Activated naive CD4-positive, alpha-beta T cell treated with anti-CD3 and anti-CD28 coated beads, Interleukin-2, amount 10 ng/mL, durations not matched to agents 7 days and 5 days (primary cell): ENCODE measurements at places on chromosomes 2 and 18.

DNA sequence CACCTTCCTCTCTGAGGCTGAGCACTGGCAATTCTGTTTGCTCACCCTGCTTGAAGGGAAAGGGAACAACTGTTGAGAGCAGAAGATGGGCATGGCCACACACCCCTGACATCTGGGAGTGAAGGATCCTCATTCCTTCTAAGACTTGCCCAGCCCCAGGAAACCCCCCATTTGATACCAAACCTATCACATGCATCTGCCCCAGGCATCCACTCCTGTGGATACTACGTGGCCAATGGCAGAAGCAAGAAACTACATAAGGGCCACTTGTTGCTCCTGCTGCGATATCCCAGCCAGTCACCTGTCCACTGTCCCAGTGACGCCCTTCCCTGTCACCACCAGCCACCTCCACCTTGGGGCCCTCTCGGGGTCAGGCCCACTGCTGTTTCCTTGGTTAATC lies 185.2 kb downstream of the SMAD2 start:
- DNase-seq: no peak

DNA sequence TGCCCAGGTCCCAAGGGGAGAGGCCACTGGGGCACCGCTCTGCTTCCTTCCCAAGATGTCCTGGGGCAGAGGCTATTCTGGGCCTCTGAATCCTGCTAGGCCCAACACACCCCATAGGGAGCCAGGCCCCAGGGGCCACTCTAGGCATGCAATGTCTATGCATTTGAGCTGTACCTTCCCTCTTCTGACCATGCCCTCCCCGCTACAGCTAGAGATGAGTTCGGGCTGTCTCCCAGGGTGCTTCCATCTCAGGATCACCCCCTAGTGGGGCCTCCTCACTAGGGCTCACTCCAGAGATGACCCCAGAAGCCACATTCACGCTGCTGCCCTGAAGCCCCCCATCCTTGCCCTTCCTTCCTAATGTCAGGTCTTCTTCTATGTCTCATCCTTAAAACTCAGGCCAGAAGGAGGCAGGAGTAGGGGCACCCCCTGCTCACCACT lies 54.4 kb downstream of the TNS1 start:
- DNase-seq: no peak

DNA sequence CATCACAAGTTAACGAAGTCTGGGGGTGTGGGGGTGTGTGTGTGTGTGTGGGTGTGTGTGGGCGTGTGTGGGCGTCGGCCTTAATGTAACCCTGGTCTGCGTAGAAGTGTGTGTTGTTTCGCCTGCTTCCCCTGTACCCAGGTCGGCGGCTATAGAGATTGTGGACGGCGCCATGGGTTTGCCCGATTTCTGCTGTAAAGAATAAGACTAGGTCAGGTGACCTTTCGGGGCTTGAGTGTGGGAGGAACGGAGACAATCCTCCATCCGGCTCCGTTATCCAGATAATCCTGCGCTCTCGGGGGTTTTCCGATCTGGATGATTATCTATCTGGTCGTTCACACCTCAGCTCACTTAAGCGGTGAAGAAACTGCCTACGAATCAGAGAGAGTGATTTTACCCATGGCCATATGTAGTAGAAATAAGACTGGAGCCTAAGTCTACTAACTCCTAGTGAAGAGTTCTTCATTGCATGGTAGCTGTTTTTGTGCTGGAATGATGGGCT lies 543 bp downstream of the HADHB start:
- peak; percentile 61 for DNase-seq

DNA sequence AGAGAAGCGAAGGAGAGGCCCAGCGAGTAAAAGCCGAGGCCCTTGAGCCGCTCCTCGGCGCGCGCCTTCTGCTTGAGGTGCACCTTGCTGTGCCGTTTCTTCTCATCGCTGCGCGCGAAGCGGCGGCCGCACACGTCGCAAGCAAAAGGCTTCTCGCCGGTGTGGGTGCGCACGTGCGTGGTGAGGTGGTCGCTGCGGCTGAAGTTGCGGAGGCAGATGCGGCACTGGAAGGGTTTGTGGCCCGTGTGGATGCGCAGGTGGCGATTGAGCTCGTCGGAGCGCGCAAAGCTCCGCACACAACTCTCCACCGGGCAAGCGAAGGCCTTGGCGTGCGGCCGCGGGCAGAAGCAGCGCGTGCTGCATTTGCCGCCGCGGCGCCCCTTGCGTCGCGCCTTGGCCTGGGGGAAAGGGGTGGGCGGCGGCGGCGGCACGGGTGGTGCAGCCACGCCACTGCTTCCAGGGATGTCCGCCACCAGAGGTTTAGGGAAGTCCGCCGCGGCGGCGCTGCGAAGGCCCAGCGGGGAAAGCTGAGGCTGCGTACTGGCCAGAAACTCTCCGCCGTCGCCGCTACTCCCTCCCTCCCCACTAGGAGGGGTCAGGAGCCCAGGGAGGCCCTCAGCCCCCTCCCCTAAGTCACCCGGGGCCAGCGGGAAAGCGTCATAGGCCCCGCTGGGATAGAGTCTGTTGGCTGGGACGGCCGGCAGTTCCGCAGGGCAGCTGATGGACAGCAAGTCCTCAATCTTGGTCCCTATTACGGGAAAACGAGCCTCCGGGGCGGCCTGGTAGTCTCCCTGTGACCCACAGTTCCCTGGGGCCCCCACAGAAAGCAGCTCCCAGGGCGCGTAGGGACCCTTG lies 1.7 kb downstream of the EGR4 start:
- no peak for DNase-seq

GRCh38 chr2:86541334-86541733 lies 21.9 kb downstream of the CHMP3 start:
- no peak for DNase-seq

DNA sequence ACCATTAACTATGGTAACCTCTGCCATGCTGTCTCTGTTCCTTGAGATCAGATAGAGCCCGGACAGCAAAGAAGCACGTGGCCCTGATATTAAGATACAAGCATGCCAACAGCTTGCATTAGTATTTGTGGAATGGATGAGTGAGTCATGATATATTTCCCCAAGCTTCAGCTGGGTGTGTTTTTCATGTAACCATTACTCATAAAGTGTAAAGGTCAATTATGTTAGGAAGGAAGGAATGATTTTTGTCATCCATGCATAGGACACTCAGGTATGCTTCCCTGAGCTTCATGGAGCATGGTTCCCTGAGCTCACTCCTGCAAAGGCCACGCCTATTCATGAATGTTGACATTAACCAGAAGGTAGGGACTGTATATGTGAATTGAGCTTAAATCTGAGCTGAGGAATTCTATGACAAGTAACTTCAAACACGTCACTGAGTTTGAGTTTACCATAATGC lies 74.6 kb downstream of the ARL4C start:
- DNase-seq: no peak

- DNase-seq: no peak
Measured at GRCh38 chr2:44598330-44599119, 236.8 kb downstream of the CAMKMT start.

GRCh38 chr2:159017837-159018236 lies 49.4 kb downstream of the TANC1 start:
- no peak for DNase-seq

GRCh38 chr2:116098049-116098448 lies 1655.6 kb downstream of the DPP10 start:
- no peak for DNase-seq

GRCh38 chr2:177519534-177520115 lies 127.1 kb downstream of the AGPS start:
- no peak for DNase-seq

GRCh38 chr18:6971823-6972478 lies 145.6 kb downstream of the LAMA1 start:
- no peak for DNase-seq

DNA sequence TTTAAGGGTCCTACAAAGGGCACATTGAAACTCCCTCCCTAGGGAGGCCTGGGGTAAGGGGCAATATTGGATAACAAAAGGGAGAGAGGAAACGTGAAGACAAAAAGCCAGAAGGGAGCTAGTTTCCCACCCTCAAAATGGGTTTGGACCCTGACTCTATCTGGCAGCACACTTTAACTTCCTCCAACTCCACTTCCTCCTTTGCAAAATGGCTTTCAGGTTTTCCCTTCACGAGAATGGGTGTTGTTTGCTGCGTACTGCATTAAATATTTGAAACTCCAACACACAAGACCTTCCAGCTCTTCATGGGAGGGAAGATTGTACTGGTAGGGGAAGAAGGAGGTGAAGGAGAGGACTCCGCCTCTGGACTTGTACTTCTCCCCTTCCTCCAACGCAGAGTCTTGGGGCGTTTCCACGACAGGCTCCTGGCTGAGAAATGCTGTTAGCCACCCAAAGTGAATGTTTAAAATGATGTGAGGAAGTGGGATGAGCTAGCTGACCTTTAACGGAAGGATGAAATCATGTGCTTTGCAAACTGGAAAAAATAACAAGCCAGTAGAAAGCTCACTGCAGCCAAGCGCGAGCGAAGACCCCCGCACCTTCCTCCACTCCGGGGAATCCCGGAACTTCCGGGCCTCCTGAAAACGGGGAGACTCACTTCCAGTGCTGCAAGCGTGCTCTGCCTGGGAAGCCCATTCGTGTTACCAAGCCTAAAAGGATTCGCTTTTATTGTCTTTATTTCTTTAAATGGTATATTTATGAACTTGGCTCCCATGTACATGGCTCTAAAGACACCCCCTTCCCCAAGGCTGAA lies 85.6 kb downstream of the VIT start:
- DNase-seq: no peak

GRCh38 chr2:174233771-174234275 lies 14.5 kb downstream of the OLA1 start:
- DNase-seq: no peak
